ENCODE measurements at places on chromosomes 11 and 22.

DNA sequence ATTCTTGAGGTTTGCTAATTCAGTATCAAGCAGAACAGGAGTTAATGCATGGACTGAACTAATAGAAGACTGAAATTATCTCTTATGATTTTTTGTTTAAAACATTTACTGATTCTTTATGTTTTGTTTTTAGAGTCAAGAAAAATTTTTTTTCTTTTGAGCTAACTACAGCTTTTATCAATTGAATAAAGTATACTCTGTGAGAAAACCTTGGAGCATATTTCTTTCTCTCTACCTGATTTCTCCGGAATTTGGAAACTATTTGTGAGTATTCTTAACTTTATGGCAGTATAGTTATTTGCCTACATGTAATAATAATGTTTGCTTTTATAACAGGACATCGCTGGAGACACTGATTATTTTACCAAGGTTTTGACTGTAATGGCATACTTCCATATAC is 18.1 kb upstream of the CRTAM start:
- H3K4me3 ChIP-seq: no peak overlapping the region
- no peak for ATAC-seq
- H3K27me3 ChIP-seq: no peaks in the 10 kb centered on the region
- no peaks in the 10 kb centered on the region for H3K36me3 ChIP-seq
- H3K27ac ChIP-seq: no peak overlapping the region
- H3K4me1 ChIP-seq: peaks cover 2% of the 10 kb centered on the region

GRCh38 chr11:57001674-57002401 is 13.1 kb downstream of the OR5AK2 start:
- no peaks in the 10 kb centered on the region for H3K4me1 ChIP-seq
- no peak overlapping the region for H3K4me3 ChIP-seq
- no peak for ATAC-seq

DNA sequence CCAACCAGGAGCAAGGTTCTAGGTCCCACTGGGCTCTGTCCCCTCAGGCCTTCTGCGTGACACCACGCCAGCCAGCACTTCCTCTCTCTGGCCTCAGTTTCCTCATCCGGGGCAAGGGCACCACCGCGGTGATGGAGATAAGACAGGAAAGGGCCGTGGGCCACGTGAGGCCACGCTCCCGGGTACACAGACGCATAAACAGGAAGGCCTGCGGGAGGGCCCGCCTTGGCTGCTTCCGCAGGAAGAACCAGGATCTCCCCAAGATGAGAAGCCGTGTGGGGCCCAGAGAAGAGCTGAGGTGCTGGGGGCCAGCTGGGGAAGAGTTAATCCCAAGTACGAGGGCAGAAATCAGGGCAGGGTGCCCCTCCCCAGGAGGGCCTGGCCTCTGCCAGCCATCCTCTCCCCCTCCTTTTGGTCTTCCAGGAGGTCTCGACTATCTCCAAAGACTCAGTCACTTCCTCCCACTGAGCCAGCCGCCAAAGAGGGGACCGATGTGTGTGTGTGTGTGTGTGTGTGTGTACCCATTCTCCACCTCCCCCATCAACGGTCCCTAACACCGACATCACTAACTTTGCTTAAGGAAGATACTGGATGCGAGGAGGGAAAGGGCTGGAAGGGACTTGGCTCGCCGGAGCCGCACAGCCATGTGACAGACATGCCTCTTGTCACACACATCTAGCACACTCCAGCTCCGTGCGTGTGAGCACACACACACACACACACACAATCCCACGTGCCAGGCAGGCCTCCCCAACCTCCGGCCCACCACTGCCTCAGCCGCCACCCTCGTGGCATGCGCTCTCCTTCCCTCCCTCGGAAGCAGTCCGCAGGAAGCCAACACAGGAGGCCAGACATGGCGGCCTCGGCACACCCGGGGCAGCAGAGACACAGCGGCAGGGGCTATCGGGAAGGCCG is 1.4 kb downstream of the MFNG start:
- H3K36me3 ChIP-seq: no peaks in the 10 kb centered on the region
- H3K4me1 ChIP-seq: peaks cover 33% of the 10 kb centered on the region
- H3K4me3 ChIP-seq: peak overlapping the region; percentile 45
- ATAC-seq: peak; percentile 51
- H3K27ac ChIP-seq: no peak overlapping the region

GRCh38 chr11:70872955-70873735 is 379.2 kb downstream of the SHANK2 start:
- no peaks in the 10 kb centered on the region for H3K36me3 ChIP-seq
- no peak overlapping the region for H3K4me3 ChIP-seq
- H3K27me3 ChIP-seq: no peaks in the 10 kb centered on the region
- H3K4me1 ChIP-seq: no peaks in the 10 kb centered on the region
- ATAC-seq: no peak

- peak overlapping the region; percentile 22 for H3K4me3 ChIP-seq
- no peak for ATAC-seq
- H3K27ac ChIP-seq: peak overlapping the region; percentile 61
- H3K27me3 ChIP-seq: peaks cover 80% of the 10 kb centered on the region
- no peaks in the 10 kb centered on the region for H3K4me1 ChIP-seq
Measured at GRCh38 chr22:49656291-49656851, 171.3 kb downstream of the BRD1 start.

- ATAC-seq: peak; percentile 31
- no peak overlapping the region for H3K27ac ChIP-seq
- no peaks in the 10 kb centered on the region for H3K36me3 ChIP-seq
- H3K27me3 ChIP-seq: no peaks in the 10 kb centered on the region
- no peak overlapping the region for H3K4me3 ChIP-seq
Measured at GRCh38 chr11:86632499-86633269, 39.7 kb downstream of the ME3 start.

GRCh38 chr11:1839204-1839923 is 583 bp downstream of the TNNI2 start:
- no peak overlapping the region for H3K4me3 ChIP-seq
- H3K27me3 ChIP-seq: peaks cover 6% of the 10 kb centered on the region
- no peaks in the 10 kb centered on the region for H3K36me3 ChIP-seq
- ATAC-seq: no peak
- peaks cover 19% of the 10 kb centered on the region for H3K4me1 ChIP-seq

DNA sequence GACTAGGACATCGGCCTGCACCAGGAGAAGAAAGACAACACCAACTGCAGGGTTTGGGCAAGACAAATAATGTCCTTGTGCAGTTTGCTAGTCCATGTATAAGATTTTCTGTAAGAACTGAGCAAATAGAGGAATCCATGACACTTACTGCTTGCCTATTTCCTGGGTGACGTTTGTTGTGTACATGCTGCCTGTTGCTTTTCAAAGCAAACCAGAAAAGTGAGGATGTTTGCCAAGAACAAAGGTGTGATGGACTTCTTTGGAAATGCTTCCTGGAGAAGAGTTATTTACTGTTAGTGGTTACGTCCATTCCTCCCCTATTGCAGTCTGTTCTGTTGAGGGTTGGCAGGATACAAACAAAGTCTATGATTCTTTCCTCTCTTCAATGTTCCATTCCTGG is 126.5 kb downstream of the CASP12 start:
- no peaks in the 10 kb centered on the region for H3K36me3 ChIP-seq
- no peaks in the 10 kb centered on the region for H3K27me3 ChIP-seq
- peak overlapping the region; percentile 17 for H3K27ac ChIP-seq
- no peak for ATAC-seq
- H3K4me3 ChIP-seq: no peak overlapping the region

DNA sequence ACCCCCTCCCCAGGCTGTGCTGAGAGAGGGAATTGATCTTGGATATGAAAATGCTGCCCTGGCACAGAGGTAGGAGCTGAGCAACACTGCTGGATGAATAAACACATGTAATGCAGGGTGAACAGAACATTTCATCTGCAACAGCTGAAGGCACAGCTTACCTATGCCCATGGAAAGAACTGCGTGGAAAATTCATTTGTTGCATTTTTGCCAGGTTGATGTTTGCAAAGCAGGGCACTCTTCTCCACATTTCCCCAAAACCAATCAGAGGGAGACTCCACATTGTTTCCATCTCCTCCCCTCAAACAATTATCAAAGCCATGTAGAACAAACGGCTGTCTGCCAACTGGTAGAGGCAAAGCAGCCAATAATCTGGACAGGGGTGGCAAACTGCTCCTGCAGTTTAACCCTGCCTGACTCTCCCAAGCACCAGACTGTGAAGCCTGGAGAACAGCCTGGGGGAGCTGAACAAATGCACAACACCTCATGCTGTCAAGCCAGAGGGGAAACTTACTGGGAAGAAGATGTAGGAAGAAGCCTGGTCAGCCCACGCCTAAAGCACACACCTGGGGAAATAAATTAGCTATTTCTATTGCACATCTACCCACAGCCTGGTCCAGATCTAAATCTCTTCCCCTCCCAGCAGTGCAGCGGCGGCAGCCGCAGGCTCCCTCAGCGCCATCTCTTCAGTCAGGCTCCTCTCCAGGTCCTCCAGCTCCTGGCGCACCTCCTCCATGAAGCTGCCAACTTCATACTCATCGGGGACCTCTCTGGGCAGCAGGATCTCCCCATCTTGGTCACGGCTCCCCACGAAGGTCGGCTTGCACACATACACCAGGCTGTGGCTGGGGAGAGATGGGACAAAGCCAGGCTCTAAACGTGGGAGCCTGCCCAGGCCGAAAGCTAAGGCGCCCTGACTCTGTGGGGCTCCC is 44.3 kb downstream of the DKK3 start:
- H3K27me3 ChIP-seq: no peaks in the 10 kb centered on the region
- H3K4me3 ChIP-seq: no peak overlapping the region
- no peak overlapping the region for H3K27ac ChIP-seq

DNA sequence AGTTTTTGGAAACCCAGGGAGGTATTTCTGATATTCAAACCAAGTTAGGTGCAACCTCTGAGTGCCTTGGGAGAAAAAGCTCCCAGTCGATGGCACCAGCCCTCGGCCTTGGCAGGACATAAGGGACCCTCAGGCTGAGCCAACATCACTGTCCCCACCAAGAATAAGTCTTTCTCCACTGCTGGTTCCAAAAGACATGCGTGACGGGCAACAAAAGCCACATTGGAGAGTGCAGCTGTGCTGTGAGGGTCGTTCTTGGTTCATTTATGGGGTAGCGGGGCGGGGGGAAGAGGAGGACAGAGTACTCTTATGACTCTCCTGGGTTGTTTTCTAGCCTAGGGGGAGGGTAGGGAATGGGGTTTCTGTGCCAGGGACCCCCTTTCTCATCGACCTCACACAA is 11.2 kb upstream of the TPCN2 start:
- no peaks in the 10 kb centered on the region for H3K27me3 ChIP-seq
- H3K27ac ChIP-seq: peak overlapping the region; percentile 31
- no peaks in the 10 kb centered on the region for H3K36me3 ChIP-seq
- H3K4me1 ChIP-seq: no peaks in the 10 kb centered on the region

- H3K27ac ChIP-seq: no peak overlapping the region
- no peak for ATAC-seq
- H3K27me3 ChIP-seq: peaks cover 18% of the 10 kb centered on the region
- no peaks in the 10 kb centered on the region for H3K4me1 ChIP-seq
- H3K4me3 ChIP-seq: no peak overlapping the region
- no peaks in the 10 kb centered on the region for H3K36me3 ChIP-seq
Measured at GRCh38 chr11:71307811-71308645, 55.7 kb upstream of the SHANK2 start.

- ATAC-seq: no peak
- no peak overlapping the region for H3K27ac ChIP-seq
- no peak overlapping the region for H3K4me3 ChIP-seq
Measured at GRCh38 chr11:126491092-126491491, 135.6 kb downstream of the ST3GAL4 start.

DNA sequence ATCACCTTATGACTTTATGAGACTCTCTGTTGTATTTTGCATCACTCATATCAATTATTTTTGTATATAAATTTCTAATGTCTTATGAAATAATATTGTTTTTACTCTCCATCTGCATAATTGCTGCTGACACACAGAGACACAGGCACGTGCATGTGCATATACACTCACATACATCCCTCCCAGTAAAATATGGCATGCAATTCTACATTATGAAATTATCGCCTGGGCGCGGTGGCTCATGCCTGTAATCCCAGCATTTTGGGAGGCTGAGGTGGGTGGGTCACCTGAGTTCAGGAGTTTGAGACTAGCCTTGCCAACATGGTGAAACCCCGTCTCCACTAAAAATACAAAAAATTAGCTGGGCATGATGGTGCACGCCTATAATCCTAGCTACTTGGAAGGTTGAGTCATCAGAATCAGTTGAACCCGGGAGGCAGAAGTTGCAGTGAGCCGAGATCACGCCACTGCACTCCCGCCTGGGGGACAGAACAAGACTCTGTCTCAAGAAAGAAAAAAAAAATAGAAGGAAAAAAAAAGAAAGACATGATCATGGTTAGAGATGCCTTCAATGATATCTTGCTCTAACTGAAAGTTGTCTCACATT is 96.7 kb upstream of the LUZP2 start:
- no peaks in the 10 kb centered on the region for H3K4me1 ChIP-seq
- no peak for ATAC-seq
- H3K27ac ChIP-seq: no peak overlapping the region
- no peaks in the 10 kb centered on the region for H3K27me3 ChIP-seq
- no peaks in the 10 kb centered on the region for H3K36me3 ChIP-seq

DNA sequence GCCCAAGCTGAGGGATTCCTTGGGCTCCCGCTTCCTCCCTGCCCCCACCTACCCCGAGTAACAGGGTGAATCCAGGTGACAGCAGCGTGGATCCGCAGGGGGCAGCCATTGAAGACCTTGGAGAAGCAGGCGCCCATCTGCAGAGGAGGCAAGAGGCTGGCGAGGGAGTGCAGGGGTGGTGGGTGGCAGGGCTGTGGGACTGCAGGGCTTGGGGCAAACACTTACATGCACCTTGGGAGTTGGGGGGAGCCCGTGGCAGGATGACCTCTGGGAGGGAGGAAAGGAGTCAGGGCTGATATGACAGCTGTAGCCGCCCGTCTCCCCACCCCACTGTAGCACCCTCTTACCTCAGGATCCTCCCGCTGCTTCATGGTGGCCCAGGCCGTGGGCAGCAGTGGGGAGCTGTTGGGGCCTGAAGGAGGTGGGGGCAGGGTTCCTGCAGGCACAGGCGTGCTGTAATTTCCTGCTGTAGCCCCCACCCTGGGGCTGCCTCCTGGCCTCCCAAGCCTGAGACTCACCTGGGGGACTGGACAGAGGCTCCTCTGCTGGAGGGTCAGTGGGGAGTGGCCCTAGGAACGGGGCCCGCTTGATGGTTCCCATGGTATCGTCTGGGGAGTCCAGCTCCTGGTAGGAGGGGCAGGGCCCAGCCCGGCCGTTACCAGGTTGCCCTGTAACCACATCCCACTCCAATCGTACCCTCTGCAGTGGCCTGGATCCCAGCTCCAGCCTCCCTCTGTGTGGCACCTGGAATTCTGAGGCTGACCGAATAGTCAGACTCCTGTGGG is 6.1 kb downstream of the MAP4K2 start:
- H3K4me3 ChIP-seq: no peak overlapping the region
- H3K27me3 ChIP-seq: no peaks in the 10 kb centered on the region
- peaks cover 65% of the 10 kb centered on the region for H3K36me3 ChIP-seq
- ATAC-seq: no peak
- no peaks in the 10 kb centered on the region for H3K4me1 ChIP-seq
